ENCODE measurements at places on chromosomes 2 and 18. TPM values are rescaled to one million over a fixed set of nuclear protein-coding genes. Genes with fewer than 3 reads are reported as not detected.

DNA sequence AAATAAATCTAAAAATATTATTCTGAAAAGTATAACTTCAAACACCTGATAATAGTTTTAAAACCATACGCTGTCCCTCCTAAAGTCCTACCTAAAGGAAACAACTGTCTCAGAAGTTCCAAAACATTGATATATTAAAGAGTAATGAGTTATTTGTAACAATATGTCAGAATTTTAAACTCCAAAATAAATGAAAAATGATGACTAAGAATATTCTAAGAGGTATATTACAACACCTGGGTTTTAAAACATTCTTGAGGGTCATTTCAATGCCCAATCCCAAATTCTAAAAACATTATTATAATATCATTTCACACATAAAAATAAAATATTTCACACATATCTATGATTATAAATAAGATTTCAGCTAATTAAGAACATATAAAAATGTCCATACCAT is 20.2 kb downstream of the KIDINS220 start:
- no peak overlapping the region for H3K4me3 ChIP-seq
- H3K36me3 ChIP-seq = no peaks in the 10 kb centered on the region
- H3K4me1 ChIP-seq = peaks cover 6% of the 10 kb centered on the region
- no peak for DNase-seq

GRCh38 chr2:54522624-54523281 is 66.6 kb downstream of the SPTBN1 start:
- H3K27ac ChIP-seq = no peak overlapping the region
- H3K4me3 ChIP-seq = no peak overlapping the region
- no peak for DNase-seq
- H3K36me3 ChIP-seq = no peaks in the 10 kb centered on the region

DNA sequence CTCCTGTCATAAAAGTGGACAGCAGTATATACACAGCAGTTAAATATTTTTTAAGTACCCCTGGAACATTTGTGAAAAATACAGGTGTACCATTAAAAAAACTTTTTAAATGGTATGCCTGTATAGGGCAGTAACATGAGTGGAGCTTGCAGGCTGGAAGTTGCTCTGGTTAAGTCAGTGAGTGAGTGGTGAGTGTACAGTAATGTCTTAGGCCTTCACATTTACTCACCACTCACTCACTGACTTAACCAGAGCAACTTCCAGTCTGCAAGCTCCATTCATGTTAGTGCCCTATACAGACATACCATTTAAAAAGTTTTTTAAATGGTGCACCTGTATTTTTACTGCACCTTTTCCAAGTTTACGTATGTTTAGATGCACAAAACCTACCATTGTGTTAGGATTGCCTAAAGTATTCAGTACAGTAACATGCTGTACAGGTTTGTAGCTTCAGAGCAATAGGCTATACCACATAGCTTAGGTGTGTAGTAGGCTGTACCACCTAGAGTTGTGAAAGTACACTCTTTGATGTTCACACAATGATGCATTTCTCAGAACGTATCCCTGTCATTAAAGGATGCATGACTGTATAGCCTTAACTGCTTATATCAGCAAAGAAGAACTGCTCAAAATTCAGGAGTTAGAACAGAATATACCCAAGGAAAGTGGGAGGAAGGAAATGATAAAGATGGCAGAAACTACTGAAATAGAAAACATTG is 112.6 kb downstream of the EHBP1 start:
- no peaks in the 10 kb centered on the region for H3K27me3 ChIP-seq
- H3K4me1 ChIP-seq = peaks cover 11% of the 10 kb centered on the region
- H3K36me3 ChIP-seq = no peaks in the 10 kb centered on the region
- no peak for DNase-seq
- no peak overlapping the region for H3K4me3 ChIP-seq
- H3K27ac ChIP-seq = no peak overlapping the region

FTCDNL1 gene
- 0.56 TPM for polyA plus RNA-seq

Data from ovary (tissue), 10 donors.